HFFc6 (cell line): ENCODE measurements at places on chromosomes 13 and 19.
A peak's percentile ranks its signal among the peaks of the same experiment; 100 is the strongest.

DNA sequence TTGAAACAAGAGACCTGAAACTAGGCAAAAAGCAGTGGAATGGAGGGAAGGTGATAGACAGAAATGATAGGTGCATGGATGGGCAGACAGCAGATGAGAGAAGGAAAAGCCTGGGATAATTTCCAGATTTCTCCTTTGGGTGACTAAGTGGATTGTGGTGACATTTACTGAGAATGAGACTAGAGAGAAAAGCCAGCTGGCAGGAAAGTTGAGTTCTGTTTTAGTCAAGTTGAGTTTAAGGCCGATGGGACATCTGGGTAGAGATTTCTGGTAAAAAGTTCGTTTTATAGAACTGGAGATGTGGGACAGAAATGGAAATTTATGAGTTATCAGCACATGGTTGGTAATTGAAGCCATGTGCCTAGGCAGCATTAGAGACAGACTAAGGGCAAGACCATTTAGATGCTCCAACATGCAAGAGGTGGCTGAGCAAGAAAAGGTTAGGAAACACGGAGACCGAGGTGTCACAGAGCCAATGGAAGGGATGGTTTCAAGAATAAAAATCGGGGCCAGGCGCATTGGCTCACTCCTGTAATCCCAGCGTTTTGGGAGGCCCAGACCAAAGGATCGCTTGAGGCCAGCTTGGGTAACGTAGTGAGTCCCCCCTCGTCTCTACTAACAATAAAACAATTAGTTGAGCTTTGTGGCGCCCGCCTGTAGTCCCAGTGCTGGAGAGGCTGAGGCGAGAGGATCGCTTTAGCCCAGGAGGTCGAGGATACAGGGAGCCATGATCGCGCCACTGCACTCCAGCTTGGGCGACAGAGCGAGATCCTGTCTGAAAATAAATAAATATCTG lies 9.6 kb upstream of the DGKH start:
- peak; percentile 17 for DNase-seq

GRCh38 chr13:72565893-72566292 lies 161.5 kb downstream of the MZT1 start:
- DNase-seq: peak; percentile 10

GRCh38 chr13:61084988-61085387 lies 330.7 kb downstream of the PCDH20 start:
- no peak for DNase-seq

GRCh38 chr13:96431044-96431581 lies 341.2 kb downstream of the HS6ST3 start:
- DNase-seq: no peak

- DNase-seq: no peak
Measured at GRCh38 chr13:40123962-40124632, 468.6 kb downstream of the COG6 start.

DNA sequence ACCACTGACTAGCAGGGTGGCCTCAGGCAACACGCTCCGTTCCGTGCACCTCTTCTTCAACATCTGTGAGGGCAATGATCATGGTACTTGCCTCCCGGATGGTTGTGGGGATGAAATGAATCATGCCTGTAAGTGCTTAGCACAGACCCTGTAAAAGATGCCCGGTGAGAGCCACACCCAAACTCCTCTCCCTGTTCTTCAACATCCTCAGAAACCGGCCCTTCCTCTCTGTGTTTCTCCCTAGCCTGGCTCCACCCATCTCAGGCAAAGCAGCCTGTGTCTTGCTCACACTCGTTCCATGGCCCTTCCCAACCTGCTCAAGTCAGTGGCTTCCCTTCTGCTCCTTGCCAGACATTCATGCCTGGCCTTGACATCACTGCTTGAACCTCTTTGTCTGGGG lies 5.8 kb upstream of the DMKN start:
- no peak for DNase-seq

- DNase-seq: peak; percentile 100
Measured at GRCh38 chr19:46850228-46851203, at the start of gene AP2S1. AP2S1 (minus strand) TSS chr19:46850846; CDS start chr19:46850766, 80 bp downstream.

DNA sequence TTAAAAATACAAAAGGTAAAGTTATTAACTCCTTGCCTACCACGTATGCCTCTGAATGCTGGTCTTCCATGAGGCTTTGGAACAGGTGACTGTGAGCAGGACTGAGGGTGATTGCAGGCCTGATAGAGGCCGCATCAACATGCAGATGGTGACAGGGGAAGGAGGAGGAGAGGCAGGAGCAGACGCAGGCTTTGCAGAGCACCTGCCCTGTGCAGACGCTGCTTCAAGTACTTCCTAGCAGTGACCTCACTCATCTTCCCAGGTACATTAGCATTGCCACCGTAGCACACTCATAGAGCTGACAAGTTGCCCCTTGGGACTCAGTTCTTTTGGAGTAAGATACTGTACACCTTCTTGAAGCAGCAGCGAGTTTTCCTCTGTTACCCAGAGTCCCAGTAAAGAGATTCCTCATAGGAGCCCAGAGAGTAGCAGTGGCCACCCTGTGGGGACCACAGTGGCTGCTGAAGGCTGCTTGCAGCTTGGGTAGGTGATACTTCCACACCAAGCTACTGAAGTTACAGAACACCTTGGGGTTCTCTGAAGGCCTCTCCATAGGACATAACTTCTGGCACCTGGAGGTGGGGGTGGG lies 56.0 kb downstream of the ZNF536 start:
- no peak for DNase-seq

DNA sequence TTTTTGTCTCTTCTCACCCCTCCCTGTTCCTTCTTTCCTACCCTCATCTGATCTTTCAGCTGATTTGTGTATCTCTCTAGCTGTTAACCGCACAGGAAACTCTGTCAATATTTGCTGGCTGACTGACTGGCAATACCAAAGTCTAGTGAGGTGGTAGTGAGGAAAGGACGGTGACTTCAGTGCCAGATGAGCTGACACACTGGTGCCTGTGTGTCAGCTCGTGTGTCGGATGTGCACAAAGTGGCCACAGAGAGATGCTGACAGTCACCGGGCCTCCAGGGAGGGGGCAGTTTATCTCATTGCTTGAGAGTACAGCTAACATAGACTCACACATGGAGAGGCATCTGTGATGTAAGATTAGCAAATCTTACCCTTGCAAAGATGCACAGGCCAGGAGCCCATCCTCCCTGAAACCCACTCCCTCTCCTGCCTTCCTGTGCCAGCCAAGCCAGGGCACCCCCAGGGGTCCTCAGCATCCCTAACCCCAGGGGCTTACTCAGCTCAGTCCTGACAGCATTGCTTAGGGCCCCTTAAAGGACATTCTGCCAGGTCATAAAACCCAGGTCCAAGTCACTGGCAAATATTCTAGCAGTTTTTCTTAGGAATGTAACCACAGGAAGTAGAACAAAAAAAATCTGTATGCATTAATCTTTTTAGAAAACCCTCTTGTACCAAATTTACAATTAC lies 80.2 kb downstream of the SHISA2 start:
- no peak for DNase-seq

DNA sequence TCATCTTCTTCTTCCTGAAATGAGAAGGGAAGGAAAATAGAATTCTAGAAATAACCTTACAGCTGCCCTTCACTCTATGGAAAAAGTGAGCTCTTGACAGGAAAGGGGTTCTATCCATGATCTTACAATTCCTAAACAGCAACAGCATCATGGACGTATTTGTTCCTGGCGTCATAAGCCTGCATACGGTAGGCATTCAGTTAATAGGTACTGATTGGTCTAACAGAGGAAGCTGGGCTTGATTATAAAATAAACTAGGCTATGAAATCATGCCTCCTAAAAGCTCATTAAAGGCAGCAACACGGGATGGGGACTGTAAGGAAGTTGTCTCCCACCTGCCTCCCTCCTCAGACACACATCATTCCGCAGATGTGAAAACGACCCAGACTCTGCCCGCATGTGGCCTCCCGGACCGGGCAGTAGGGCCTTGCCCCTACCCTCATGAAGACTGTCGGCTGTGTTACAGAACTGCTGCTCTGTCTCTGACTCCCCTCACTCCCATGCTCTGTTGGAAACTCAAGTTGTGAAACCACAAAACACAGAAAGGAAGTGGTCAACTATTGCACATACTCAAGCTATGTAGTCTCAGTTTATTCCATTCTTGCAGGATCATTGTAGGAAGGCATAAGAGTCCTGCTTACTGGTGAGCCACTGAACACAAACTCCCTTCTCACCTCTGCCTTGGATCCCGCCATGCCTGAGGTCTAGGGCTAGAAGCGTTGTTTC lies 129.8 kb downstream of the DLEU7 start:
- peak; percentile 28 for DNase-seq

GRCh38 chr13:108525827-108526226 lies 103.6 kb upstream of the MYO16 start:
- DNase-seq: no peak

- DNase-seq: no peak
Measured at GRCh38 chr13:27336014-27336673, 65.5 kb downstream of the RASL11A start.

DNA sequence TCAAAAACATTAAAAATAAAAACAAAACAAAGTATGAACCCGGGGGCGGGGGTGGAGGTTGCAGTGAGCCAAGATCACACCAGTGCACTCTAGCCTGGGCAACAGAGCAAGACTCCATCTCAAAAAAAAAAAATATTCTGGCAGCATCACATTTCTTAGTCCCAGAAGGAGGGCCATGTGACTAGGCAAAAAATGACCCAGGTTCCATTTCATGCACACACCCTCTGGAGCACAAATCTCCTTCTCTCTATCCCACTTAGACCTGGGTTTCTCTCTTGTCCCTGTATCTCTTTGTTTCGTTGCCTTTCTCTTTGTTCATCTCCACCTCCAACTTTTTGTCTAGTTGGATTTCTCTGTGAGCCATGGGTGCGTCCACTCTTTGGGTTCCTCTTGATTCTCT lies 6.2 kb upstream of the CYP2A7 start:
- no peak for DNase-seq

GRCh38 chr13:76715621-76716020 lies 170.6 kb downstream of the KCTD12 start:
- no peak for DNase-seq

DNA sequence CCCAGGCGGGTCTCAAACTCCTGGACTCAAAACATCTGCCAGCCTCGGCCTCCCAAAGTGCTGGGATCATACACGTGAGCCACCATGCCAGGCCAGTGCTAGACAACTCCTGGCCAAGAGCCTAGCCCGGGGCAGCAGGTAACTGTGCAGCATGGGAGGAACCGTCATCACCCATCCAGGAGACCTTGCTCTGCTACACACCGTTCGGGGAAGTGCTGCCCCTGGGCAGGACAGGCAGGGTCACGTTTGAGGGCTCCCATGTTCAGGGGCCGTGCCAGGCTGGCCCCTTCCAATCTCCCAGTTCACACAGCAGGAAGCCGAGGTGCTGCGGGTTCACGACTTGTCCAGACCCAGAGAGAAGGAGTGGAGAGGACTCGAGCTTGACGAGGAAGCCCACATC lies 35.1 kb downstream of the NAXD start:
- no peak for DNase-seq

DNA sequence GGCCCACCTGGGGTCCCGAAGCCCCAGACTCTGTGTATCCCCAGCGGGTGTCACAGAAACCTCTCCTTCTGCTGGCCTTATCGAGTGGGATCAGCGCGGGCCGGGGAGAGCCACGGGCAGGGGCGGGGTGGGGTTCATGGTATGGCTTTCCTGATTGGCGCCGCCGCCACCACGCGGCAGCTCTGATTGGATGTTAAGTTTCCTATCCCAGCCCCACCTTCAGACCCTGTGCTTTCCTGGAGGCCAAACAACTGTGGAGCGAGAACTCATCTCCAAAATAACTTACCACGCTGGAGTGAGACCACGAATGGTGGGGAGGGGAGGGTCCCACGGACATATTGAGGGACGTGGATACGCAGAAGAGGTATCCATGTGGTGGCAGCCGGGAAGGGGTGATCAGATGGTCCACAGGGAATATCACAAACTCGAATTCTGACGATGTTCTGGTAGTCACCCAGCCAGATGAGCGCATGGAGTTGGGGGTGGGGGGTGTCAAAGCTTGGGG lies 1.0 kb upstream of the ICAM5 start:
- peak; percentile 63 for DNase-seq

DNA sequence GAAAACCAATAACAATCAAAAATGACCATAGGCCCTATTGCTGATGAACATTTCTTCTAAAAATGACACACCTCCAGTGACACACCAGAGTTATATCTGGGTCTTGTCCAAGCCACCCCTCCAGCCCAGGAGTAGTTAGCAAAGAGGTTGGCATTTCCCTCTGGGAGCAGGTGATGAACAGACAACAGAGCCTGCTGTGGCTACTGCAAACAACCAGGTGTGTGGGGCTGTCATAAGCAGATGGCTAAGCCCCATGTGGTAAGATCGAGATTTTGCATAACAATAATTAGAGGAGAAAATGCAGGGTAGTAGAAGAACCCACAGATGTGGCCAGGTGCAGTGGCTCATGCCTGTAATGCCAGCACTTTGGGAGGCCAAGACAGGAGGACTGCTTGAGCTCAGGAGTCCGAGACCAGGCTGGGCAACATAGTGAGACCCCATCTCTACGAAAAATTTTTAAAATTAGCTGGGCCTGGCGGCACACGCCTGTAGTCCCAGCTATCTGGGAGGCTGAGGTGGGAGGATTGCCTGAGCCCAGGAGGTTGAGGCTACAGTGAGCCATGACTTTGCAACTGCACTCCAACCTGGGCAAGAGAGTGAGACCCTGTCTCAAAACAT lies 5.0 kb downstream of the XRCC1 start:
- no peak for DNase-seq

DNA sequence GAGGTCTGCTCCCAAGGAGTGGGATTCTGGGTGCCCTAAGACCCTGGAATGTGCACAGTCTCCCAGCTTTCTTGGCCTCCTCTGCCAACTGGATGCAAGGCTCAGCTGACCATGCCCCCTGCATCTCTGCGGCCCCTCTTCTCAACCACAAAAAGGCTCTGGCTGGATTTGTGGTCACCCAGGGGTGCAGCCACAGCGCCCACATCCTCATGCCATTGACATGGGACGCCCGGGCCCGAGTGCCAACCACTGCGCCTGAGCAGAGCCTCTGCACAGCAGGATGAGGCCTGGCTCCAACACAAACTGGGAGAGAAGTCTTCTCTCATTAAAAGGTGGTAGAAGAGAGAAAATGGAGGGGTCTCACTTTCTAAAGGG lies 103.5 kb downstream of the FOXO1 start:
- DNase-seq: no peak

GRCh38 chr13:50188696-50189095 lies 173.5 kb downstream of the KCNRG start:
- DNase-seq: no peak

- DNase-seq: peak; percentile 81
Measured at GRCh38 chr13:29993716-29994488, 143.5 kb upstream of the UBL3 start.

DNA sequence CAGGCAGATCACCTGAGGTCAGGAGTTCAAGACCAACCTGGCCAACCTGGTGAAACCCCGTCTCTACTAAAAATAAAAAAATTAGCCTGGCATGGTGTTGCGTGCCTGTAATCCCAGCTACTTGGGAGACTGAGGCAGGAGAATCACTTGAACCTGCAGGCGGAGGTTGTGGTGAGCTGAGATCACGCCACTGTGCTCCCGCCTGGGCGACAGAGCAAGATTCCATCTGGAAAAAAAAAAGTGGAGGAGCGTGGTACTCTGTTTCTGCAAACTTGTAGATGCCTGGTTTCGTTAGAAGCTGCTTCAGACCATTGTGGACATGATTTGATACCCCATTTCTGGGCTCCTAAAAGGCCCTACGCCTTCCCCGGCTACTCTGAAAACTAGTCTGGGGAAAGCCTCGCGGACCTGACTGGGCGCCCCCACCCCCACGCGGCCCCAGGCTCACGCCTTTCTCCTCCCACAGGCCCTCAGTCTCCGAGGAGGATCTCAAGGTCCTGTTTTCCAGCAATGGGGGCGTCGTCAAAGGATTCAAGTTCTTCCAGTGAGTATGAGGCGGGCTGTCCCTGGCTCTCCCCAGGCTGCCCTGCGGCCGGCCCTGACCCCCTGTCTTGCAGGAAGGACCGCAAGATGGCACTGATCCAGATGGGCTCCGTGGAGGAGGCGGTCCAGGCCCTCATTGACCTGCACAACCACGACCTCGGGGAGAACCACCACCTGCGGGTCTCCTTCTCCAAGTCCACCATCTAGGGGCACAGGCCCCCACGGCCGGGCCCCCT lies 11.5 kb downstream of the PLPPR3 start:
- DNase-seq: no peak
